ENCODE measurements at places on chromosomes 6 and 20. TPM values are rescaled to one million over a fixed set of nuclear protein-coding genes. Genes with fewer than 3 reads are reported as not detected.

DNA sequence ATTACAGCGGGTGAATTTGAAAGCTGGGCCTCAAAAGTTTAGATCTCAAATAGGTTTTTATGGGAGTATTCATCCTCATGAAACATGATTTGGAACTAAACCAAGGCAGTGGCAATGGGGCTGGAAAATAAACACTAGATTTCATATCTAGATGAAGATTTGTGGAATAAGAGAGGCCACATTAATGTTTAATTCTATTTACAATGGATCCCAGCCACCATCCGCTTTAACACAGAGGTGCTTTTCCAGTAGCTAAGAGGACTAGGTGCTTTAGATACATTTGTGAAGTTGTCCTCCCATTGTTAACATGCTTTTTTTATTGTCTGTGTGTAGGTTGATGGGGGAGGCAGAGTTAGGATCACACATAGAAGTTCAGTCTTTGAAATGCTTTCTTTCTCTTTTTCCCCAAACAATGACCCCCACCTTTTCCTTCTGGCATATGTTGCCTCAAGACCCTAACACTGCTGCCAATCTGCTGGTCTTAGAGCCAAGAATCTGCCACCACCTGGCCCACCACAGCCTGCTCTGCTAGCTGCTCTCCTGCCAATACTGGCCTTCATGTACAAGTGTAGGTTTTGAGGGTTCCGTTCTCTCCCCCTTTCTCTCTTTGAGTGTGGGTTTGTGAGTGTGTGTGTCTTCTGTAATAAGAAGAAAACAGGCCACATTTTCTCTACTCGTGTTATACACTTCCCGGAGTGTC is 27.8 kb upstream of the GFRAL start:
- H3K4me1 ChIP-seq, result no peaks in the 10 kb centered on the region
- H3K27me3 ChIP-seq, result no peaks in the 10 kb centered on the region
- no peak overlapping the region for H3K4me3 ChIP-seq
- H3K27ac ChIP-seq, result no peak overlapping the region

DNA sequence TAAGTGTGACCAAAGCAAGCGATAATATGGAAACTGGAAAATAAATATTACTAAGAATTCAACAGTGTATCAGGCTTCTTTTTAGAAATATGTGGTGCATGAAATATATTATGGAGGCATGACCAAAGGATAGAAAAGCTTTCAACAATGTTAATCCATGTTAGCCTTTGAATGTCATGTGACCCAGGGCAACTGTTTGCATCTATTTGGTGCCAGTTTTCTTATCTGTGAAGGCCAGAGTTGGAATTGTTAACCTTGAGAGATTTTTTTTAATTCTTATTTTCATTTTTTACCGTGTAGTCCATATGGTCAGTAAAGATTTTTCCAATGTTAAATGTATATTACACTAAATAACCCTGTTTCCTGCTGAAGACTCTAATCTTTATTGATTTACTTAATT is 411.1 kb downstream of the BCKDHB start:
- H3K4me1 ChIP-seq, result peaks cover 14% of the 10 kb centered on the region
- H3K36me3 ChIP-seq, result no peaks in the 10 kb centered on the region
- no peak overlapping the region for H3K27ac ChIP-seq
- no peak for DNase-seq
- H3K27me3 ChIP-seq, result no peaks in the 10 kb centered on the region
- H3K4me3 ChIP-seq, result no peak overlapping the region

GRCh38 chr6:31683591-31683990 is 2.7 kb upstream of the LY6G5C start:
- H3K27ac ChIP-seq, result no peak overlapping the region
- peaks cover 17% of the 10 kb centered on the region for H3K4me1 ChIP-seq
- peaks cover 1% of the 10 kb centered on the region for H3K27me3 ChIP-seq
- DNase-seq, result no peak

- H3K4me3 ChIP-seq, result peak overlapping the region; percentile 13
- H3K27me3 ChIP-seq, result no peaks in the 10 kb centered on the region
- H3K27ac ChIP-seq, result no peak overlapping the region
- no peak for DNase-seq
- peaks cover 3% of the 10 kb centered on the region for H3K36me3 ChIP-seq
- peaks cover 15% of the 10 kb centered on the region for H3K4me1 ChIP-seq
These were observed 360.7 kb upstream of the ZFP64 start for GRCh38 chr20:52552181-52552872.

DNA sequence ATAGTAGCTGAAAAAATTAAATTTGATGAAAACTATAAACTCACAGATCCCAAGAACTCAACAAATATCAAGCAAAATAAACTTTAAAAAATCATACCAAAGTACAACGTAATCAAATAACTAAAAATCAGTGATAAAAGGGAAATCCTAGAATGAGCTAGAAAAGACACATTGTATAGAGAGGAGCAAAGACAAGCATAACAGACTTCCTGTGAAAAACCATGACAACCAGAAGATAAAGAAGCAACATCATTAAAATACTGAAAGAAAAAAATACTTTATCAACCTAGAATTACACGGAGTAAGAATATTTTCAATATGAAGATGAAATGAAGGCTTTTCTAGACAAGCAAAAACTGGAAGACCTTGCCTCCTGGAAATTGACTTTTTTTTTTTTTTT is 9.8 kb downstream of the MUC22 start:
- peaks cover 32% of the 10 kb centered on the region for H3K27me3 ChIP-seq
- H3K4me3 ChIP-seq, result no peak overlapping the region
- 0 out of 2 replicates have a peak, but pooled peaks cover 5% of the 10 kb centered on the region for H3K36me3 ChIP-seq
- no peak for DNase-seq
- H3K27ac ChIP-seq, result no peak overlapping the region
- no peaks in the 10 kb centered on the region for H3K4me1 ChIP-seq

GRCh38 chr6:56771189-56771588 is 128.5 kb upstream of the DST start:
- H3K27ac ChIP-seq, result peak overlapping the region; percentile 16
- H3K36me3 ChIP-seq, result peaks cover 9% of the 10 kb centered on the region
- H3K27me3 ChIP-seq, result no peaks in the 10 kb centered on the region
- H3K4me3 ChIP-seq, result no peak overlapping the region

GRCh38 chr6:165821754-165822153 is 158.7 kb upstream of the PDE10A start:
- H3K27ac ChIP-seq, result no peak overlapping the region
- H3K4me1 ChIP-seq, result no peaks in the 10 kb centered on the region
- no peaks in the 10 kb centered on the region for H3K27me3 ChIP-seq

The SLC22A7 gene
- total RNA-seq, result not detected

The ERVFRD-1 gene
- total RNA-seq, result not detected

Measured in HFFc6 (cell line).